ENCODE measurements at places on chromosomes 3 and 15.

GRCh38 chr3:43858294-43858701, 167.6 kb downstream of the ABHD5 start:
- DNase-seq = no peak

- DNase-seq = no peak
Measured at GRCh38 chr15:48856942-48857341, 21.0 kb upstream of the EID1 start.

DNA sequence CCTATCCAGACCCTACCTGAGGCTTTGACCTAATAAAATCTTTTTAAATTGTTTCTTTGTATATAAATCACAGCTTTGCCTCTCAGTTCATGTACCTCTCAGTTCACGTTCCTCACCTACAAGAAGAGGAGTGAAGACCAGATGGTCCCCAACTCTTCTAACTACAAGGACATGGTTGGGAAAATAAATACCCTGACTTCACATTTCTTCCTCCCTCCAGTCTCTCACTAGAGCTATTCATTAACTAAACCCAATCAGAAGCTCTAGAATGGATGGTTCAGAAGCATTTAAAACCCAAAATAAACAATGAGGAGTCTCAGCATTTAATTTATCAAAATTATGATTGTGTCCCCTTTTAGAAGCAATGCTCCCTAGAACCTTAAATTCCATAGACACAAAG, 97.3 kb upstream of the AGTR1 start:
- DNase-seq = no peak

DNA sequence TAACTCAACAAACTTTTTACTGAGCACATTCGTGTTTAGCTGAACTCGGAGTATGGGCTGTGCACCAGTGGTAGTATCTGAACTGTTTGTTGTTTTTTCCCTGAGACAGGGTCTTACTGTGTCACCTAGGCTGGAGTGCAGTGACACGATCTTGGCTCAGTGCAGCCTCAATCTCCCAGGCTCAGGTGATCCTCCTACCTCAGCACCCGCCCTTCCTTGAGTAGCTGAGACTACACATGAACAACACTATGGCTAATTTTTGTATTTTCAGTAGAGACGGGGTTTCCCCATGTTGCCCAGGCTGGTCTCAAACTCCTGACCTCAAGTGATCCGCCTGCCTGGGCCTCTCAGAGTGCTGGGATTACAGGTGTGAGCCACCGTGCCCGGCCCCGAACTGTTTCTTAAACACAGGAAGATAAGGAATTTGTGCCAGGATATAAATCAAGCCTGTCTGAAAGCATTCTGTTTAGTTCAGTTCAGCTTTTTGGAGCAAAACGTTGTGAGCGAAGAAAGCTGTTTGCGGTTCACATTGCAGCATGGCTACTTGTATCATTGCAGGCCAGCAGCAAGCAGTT, 40.4 kb upstream of the SKOR1 start:
- no peak for DNase-seq

GRCh38 chr15:95171564-95171963, 940.2 kb downstream of the MCTP2 start:
- no peak for DNase-seq

GRCh38 chr3:53303957-53304356, 43.4 kb downstream of the DCP1A start:
- no peak for DNase-seq
